ENCODE measurements at places on chromosomes 6 and 20.

DNA sequence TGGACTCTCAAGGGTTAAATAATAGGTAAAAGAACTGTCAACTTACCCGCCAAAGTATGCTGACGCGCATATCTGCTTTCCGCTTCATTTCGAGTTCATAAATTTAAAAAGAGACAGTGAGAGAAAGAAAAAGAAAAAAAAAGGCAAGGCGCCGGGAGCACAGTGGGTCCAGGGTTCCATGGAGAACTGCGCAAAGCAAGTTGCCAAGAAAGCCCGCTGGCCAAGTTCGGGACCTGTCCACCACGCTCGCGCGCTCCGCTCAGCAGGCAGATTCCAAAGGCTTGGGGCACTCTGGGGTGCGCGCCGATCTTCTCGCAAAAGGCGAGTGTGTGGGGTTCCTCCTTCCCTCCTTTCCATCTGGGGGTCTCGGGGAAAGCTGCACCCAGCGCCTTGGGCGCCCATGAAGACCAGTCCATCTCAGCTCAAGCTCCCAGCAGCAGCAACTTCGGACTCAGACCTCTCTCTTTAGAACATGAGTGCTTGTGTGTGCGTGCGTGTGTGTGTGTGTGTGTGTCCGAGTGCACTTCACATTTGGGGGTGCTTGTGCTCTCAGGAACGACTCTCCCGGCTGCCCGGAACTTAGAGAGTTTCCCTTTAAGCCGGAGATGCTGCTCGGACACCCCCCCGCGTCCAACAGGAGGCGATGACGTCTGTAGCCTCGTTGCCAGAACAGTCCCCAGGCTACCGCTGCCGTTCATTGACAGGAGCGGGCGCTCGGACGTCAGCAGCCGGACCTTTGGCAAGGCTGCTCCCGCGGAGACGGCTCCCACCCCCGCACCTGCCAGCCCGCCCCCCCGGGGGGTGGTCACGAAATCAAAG is 180.0 kb downstream of the TBXT start:
- DNase-seq, result no peak

- DNase-seq, result no peak
Observed at GRCh38 chr6:7685276-7685675, 40.6 kb upstream of the BMP6 start.

- no peak for DNase-seq
Observed at GRCh38 chr6:136318676-136319075, 29.0 kb upstream of the BCLAF1 start.

GRCh38 chr6:53461696-53462095 is 83.2 kb downstream of the GCLC start:
- DNase-seq, result no peak

DNA sequence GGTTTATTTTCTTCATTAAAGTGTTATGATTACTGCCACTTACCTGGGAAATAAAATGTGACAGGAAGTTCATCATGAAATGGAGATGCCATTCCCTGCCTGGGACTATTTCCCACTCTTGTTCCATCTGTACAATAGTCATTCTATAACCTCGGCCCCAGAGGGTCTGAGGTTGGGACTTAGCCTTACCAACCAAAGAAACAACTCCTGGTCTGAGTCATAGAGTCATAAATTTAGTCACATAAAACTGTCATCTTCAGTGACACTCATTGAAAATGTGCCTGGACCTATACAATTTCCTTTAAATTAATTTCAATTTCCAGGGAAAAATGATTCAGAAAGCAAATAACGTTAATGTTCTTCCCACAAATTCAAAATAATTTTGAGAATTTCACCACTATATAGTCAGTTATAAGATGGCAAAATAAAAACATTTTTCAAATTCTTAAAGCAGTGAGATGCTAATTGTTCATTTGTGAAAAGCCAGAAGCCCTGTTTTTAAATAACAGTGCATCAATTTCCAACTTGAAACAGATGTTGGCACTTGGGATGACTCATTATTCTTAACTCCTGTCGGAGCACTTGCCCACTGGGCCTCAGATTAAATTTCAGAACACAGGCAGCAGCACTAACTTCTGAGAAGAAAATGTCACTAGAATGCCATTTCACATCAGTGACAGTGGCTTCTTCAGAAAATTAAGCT is 201.2 kb upstream of the SMLR1 start:
- DNase-seq, result no peak

DNA sequence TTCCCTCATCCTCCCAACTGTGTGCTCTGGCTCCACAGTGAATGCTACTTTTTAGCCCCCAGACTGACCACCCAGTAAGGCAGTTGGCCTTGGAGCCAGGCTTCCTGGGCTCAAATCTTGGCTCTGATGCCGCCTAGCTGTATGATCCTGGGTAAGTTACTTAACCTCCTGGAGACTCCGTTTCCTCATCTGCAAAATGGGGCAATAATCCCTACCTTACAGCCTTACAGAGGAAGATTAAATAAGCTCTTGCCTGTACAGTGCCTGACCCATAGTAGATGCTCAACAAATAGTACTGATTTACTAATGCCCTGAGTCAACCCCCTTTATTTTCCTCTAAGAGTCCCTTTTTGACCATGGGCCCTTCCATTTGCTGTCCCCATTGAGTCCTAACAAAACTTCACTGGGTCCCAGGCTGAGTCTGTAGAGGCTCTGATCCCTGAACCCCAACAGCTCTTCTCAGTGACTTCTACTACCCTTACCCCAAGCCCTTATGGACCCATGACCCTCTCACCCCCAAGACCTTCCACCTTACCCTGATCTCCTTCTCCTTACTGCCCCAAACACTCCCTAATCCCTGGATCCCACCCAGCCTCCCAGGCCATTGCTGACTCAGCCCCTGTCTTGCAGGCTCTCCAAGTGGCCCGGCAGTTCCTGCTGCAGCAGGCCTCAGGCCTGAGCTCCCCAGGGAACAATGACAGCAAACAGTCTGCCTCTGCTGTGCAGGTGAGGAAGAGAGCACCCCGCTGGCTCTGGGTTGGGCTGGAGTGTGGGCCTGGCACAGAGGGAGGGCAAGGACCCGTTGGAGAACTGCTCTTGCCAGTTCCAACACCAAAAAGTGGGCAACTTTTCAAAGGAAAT is 31.4 kb downstream of the FOXP4 start:
- DNase-seq, result no peak

- DNase-seq, result peak; percentile 22
Observed at GRCh38 chr6:149335924-149336608, 18.6 kb downstream of the TAB2 start.

- no peak for DNase-seq
Observed at GRCh38 chr6:67736161-67736560, 898.9 kb upstream of the ADGRB3 start.

GRCh38 chr6:108039681-108040080 is 34.9 kb downstream of the OSTM1 start:
- no peak for DNase-seq

DNA sequence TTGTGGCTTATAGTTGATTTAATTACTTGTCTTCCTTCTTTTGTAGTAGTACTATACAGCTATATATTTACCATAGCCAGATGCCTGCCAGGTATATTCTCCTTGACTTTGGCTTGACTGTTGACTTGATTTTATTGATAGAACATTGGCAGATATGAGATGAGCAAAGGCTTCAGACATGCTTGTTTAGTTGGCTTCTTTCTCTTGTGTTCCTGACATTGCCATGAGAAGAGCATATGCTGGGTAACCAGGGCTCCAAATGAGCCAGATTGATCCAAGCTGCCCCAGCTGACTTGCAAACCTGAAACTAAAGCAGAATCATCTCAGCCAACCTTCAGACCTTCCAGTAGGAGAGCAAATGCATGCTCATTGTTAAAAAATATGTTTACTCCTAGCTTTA is 508.1 kb upstream of the BTBD3 start:
- DNase-seq, result no peak

DNA sequence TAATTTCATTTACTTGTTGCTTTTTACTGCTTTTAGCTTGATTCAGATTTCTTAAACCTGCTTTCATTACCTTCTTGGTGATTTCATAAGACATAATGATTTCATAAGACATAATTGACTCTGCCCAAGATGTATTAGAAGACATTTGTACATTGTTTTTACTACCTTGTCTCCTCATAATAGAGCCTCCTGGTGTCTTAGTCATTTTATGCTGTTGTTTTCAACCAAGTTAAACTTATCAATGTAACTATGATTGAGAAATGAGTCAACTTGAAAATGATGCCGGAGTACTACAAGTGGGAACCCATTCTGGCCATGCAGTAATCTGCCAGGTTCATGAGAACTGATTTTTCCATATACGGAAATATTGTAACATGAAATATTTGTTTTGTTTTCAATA is 573.6 kb downstream of the MMUT start:
- no peak for DNase-seq

- DNase-seq, result no peak
Observed at GRCh38 chr6:149482545-149483333, 2.1 kb downstream of the ZC3H12D start.

GRCh38 chr6:85593438-85594196 is at the start of gene SNX14:
SNX14 (minus strand) TSS chr6:85593858; CDS start chr6:85593718, 140 bp downstream.
- peak; percentile 78 for DNase-seq

DNA sequence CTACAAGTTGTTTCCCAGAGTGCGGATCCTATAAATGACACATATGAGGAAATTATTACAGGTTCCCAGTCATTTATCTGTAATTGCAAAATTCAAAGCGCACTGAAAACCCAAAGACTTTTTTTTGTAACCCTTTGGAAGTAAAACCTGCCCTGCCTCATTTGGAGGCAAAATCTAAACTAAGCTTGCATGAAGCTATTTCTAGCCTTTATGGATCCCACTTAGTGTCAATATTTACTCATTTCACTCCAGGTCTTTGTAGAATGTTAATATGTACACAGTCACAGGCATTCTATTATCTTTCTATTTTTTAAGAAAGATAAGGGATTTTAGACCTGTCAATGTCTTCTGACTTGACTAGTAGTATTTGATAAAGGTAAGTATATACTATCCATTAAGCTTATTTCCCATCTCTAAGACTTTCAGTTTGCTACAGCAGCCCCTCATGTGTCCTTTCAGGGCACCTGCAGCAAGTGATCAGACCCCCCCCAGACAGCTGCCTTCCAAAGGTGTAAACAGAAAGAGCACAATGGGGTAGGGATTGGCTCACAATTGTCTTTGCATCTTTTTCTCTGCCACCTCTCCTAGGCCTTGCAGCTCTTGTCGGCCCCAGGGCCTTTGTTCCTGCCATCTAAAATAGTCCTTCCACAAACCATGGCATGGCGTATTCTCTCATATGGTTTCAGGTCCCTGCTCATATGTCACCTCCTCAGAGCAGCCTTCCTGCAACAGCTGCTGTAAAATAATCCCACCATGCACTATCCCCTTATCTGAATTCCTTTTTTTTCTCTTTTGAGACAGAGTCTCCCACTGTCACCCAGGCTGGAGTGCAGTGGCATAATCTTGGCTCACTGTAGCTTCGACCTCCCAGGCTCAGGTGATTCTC is 1.3 kb upstream of the REPS1 start:
- no peak for DNase-seq

- DNase-seq, result no peak
Observed at GRCh38 chr6:128493877-128494276, 26.5 kb downstream of the PTPRK start.

GRCh38 chr6:131258010-131258652 is 122.9 kb downstream of the AKAP7 start:
- no peak for DNase-seq

GRCh38 chr6:1949538-1949937 is 295.9 kb downstream of the GMDS start:
- DNase-seq, result no peak

- no peak for DNase-seq
Observed at GRCh38 chr6:56036916-56037600, 161.7 kb upstream of the BMP5 start.

GRCh38 chr20:8790442-8791074 is 278.3 kb upstream of the PLCB4 start:
- peak; percentile 17 for DNase-seq

DNA sequence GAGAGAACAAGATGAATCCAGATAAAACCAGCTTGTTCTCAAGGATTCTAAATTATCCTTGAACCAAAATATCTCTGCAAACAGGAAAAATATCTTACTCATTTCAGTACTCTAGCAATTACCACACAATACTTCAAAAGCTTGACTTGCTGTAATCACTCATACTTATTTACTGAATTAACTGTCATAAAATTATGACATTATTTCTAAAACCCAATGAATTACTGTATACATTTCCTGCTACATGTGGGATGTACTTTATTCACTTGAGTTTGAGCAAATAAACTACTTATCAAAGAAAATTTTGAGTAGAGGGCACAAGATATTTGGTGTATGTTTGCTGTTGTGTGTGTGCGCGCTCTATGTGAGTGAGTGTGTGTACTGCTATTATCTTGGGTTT is 9.7 kb downstream of the EIF2S2 start:
- DNase-seq, result no peak

DNA sequence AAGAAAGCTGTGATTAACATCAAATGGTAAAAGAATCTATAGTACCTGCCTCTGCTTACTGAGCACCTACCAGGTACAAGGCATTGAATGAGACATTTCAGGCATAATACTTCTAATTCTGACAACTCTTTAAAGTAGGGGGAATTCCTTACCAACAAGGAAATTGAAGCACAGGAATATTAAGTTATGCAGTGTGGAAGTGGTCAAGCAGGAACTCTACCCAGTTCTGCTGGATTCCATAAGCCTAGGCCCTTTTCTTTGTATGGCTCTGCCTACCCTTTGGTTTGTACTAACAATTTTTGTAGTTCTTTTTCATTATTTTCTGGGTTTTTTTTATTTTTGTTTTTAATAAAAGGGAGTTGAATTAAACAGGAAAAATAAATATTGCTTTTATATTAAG is 114.5 kb downstream of the MAP3K5 start:
- DNase-seq, result no peak

DNA sequence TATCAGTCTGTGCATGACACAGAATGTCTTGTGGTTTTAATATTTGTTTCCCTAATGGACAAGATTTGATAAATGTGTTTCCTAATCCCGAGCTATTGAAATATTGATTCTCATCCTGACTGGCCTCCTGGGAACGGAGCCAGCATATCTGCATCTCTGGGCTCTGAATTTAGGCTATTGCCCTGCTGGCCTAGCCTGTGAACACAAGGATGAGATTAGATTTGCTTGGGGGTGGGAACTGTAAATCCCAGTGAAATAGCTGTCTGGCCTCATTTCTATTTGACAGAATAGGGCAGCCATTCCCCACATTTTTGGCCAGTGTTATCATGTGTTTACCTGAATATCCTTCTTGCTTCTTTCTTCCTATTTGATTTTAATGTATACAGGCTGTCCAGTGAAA is 198.4 kb upstream of the SOX4 start:
- no peak for DNase-seq

- no peak for DNase-seq
Observed at GRCh38 chr6:1659816-1660215, 50.1 kb downstream of the FOXC1 start.
